AG08395 (cell line): ENCODE measurements at places on chromosomes 12 and 14.
A peak's percentile ranks its signal among the peaks of the same experiment; 100 is the strongest.

- DNase-seq, result no peak
Observed at GRCh38 chr12:26643532-26644315, 189.3 kb downstream of the ITPR2 start.

- DNase-seq, result no peak
Observed at GRCh38 chr12:124543590-124544310, 23.7 kb downstream of the NCOR2 start.

- no peak for DNase-seq
Observed at GRCh38 chr12:129719416-129719815, 184.4 kb downstream of the TMEM132D start.

GRCh38 chr12:88361493-88361892 lies 218.8 kb downstream of the KITLG start:
- no peak for DNase-seq

DNA sequence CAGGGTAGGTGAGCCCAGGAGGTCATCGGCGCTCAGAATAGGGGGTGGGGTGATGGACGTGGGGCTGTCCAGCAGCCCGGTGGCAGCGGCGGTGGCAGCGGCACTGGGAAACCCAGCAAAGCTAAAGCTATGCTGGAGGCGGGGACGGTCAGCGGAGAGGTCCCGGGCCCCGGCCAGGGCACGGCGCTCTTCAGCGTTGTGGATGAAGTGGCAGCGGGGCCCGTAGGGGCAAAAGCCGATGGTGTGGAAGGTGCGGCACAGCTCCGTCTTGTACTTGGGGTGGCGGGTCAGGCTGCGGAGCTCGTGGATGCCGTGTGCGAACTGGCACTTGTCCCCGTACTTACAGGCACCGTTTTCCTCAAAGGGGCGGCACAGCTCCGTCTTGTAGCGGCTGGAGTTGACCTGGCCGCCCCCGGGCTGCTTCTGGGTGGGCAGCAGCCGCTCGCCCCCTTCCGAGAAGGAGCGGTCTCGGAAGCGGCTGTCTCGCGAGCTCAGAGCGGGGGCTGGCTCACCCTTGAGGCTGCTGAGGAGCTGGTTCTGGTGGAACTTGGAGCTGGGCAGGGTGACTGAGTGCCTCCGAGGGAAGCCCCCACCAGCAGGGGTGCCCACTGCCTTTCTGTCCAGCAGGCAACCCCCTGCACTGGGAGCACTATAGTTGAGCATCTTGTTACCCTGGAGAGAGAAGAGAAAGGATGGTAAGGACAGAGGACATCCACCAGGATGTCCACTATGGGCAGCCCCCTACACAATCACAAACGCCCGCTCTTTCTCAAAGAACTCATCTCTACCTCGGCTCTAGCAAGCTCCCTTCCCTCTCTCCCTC lies 2.8 kb downstream of the ZFP36L1 start:
- DNase-seq, result no peak

GRCh38 chr14:60975551-60975950 lies 5.3 kb downstream of the TRMT5 start:
- DNase-seq, result no peak

DNA sequence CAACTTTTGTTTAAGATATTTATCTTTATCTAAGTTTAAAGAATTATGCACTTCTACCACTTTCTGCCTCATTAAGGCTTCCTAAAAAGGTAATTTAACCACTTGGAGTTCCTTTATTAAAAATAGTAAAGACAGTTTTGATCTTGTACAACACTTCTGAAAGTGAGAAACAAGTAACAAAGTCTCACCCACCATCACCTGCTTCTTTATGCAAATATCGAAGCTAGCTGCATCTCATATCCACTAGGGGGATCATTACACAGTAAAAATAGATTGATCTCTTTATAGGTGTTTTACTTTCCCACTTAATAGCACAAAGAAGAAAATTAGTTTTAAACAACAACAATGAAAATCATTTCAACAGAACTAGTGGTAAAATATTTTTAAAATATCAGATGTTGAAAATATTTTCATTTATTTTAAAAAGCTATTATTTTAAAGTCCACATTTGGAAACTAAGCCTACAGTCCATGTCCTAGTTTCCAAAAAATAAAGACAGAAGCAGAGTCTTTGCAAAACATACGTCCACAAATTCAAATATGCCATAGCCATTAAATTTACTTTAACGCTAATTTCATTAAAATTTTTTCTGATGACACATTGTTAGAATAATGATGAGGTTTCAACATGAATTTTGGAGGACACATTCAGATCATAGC lies 160.0 kb upstream of the SOX5 start:
- no peak for DNase-seq

DNA sequence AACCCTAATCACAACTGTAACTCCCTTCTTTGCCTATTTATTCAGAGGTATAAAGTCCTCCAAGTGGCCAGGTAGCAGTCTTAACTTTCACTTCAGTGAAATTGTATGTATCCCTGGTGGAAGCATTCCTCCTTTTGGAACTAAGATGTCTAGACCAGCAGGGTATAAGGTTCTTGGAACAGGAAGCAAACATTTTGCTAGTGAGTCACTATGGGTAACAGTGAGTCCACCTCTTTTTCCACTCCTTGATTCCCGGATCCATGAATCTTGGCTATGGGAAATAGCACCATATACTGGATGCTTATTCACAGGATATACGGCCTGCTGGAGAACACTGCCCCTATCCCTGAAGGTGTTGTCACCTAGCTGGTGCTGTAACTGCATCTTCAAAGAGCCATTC lies 80.2 kb downstream of the KCNA5 start:
- DNase-seq, result peak; percentile 65

- no peak for DNase-seq
Observed at GRCh38 chr12:96120359-96121100, 73.6 kb upstream of the ELK3 start.

DNA sequence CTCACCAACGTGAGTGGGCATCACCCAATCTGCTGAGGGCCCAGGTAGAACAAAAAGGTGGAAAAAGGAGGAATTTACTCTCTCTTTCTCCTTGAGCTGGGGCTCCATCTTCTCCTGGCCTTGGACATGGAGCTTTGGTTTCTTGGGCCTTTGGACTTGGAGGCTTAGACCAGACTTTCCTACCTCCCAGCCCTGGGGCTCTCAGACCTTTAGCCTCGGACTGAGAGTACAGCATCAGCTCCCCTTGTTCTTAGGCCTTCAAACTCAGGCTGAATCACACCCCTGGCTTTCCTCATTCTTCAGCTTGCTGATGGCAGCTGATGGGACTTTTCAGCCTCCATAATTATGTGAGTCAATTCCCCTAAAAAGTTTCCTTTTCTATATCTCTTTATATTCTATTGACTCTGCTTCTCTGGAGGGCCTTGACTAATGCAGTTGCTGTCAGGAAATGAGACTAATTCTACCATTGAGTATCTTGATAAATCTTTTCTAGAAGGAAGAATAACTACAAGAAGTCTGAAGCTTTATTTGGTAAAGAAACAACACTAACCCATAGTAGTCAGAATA lies 15.9 kb upstream of the CLEC4E start:
- no peak for DNase-seq

- DNase-seq, result peak; percentile 85
Observed at GRCh38 chr14:31937730-31938346, 139.3 kb upstream of the ARHGAP5 start.

DNA sequence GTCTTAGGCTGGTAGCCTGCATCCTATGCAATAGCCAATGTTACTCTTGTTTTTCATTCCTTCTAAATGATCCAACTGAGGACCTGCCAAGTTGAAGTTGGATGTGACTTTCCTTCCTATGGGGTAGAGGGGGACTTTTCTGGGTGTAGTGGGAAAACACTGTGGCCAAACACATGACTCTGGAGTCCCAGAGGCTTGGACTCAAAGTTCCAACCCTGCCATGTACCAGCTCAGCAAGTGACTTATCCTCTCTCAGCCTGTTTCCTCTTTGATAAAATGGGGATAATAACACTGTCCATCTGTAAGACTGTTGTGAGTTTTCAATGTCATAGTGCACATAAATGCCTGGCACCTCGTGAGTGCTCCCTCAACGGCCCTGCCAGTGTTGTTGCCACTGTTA lies 97.0 kb downstream of the ZFP36L1 start:
- DNase-seq, result peak; percentile 52

DNA sequence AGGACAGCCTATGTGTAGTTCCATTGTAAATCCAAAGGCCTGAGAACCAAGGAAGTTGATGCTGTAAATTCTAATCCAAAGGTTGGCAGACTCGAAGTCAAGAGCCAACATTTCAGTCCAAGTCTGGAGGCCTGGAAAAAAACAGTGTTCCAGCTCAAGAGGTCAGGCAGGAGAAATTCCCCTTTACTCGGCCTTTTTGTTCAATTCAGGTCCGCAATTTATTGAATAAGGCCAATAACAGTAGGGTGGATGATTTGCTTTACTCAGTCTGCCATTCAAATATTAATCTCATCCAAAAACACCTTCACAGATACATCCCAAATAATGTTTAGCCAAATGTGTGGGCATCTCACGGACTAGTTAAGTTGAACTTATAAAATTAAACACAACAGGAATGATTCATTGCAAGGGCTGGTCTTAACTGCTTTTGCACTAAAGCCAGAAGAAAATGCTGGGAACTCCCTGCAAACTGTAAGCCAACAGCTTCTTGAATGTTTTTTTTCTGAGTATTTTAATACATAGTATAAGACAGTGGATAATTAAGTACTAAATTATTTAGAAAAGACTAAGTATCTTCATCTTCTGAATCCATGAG lies 197.4 kb upstream of the GARIN6 start:
- DNase-seq, result no peak

DNA sequence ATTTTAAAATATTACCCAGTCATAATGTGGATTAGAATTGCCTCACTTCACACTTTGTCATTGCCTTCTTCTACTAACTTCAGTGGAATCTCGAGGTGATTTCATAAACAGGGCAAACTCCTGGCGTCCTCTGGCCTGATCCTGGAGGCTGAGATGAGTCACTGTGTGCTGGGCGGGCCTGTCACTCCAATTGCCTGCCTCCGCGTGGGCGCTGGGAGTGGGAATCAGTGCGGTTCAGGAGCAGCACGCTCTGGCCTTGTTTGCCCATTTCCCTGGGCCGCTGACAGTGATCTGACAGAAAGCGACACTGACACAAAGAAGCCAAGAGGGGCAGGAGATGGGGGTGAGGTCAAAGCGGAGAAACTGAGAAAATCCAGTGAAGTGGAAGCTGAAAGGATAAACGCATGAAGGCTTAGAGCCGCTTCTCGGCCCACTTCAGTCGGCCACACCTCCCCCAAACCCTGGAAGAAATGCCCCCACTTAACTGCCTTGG lies 29.7 kb downstream of the LGR5 start:
- DNase-seq, result no peak

DNA sequence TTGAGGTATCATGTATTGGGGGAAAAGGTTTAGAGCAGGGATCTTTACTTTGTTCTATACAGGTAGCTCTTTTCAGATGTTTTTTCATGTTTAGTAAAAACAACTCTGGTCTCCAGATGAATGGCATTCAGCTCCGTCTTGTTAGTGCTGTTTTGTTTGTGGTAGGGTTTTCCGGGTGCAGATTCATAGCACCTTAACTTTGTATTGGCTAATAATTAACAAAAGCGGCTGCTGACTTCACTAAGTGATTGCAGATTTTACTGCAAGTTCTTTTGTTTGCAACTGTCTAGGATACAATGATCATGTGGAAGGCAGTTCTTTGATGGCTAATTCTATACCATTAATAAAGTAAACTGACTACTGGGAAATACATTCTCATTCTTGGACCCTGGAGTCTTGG lies 32.2 kb upstream of the BHLHE41 start:
- no peak for DNase-seq
